ENCODE measurements at places on chromosomes 3 and 15. TPM values are rescaled to one million over a fixed set of nuclear protein-coding genes. Genes with fewer than 3 reads are reported as not detected.

The DGKG gene
- total RNA-seq, result 0.04 TPM

GRCh38 chr3:81545572-81545971 lies 215.9 kb downstream of the GBE1 start:
- no peak for DNase-seq

DNA sequence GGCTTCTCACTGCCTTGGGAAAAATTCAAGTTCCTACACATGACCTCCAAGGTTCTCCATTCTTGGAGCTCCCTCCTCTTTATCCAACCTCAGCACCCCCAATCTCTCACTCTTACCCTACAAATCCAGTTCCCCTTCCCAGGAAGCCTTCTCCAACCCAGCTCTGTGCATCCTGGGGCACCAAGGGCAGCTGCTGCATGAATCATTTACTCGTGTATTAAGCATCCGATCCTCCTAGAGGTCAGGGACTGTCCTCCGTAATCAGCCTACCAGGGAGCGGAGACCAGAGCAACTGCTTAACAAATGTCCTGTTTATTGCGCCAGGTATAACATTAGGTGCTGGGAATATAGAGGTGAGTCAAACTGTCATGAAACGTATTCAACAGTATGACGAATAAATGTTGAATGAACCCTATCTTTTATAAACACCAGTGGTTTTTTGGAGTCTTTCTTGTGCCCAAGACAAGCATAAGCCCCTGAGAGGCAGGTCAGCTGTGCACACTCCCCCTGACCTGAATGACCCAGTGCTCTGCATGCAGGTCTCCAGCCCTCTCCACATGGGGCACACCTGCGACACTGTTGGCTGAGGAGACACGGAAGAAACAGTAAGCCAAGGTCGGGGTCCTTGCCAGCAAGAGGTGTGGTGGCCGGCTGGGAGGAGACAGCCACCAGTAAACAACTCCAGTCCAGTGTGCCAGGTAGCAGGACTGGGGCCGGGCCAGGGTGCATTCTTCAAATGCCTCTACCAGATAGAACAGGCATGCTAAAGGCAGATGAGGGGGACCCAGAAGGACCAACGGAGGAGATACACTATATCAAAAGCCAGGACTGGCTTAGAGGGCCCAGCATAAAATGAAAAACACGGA lies 27.6 kb downstream of the ANP32A start:
- DNase-seq, result no peak

GRCh38 chr3:4949659-4950058 lies 29.6 kb upstream of the BHLHE40 start:
- DNase-seq, result no peak

GRCh38 chr3:105836533-105836932 lies 32.3 kb downstream of the CBLB start:
- DNase-seq, result no peak

GRCh38 chr3:179265092-179265491 lies 14.2 kb upstream of the KCNMB3 start:
- DNase-seq, result no peak

DNA sequence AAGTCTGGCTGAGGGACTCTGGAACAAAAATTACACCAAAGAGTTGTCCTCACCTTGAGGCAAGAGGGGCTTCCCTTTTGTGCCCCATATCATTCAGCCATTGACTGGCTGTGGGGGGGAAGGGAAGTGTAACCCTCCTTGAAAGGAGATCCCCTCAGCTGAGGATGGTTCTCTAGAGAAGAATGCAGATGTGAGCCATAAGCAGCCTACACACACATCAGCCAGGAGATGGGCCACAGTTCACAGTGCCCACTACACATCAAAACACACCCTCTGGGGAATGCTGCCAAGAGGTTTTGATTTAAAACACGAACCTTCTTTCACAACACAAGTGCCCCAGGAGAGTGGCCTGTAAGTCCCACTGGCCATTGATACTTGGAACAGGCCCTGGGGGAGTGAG lies 231.2 kb upstream of the CTDSPL start:
- DNase-seq, result no peak

GRCh38 chr3:58337190-58337589 lies 4.5 kb downstream of the PXK start:
- DNase-seq, result no peak
